ENCODE measurements at places on chromosomes 3 and 15.

- no peak for DNase-seq
Measured at GRCh38 chr3:110711851-110712516, 359.6 kb upstream of the NECTIN3 start.

- no peak for DNase-seq
Measured at GRCh38 chr3:158101335-158102241, 4.6 kb downstream of the SHOX2 start.

DNA sequence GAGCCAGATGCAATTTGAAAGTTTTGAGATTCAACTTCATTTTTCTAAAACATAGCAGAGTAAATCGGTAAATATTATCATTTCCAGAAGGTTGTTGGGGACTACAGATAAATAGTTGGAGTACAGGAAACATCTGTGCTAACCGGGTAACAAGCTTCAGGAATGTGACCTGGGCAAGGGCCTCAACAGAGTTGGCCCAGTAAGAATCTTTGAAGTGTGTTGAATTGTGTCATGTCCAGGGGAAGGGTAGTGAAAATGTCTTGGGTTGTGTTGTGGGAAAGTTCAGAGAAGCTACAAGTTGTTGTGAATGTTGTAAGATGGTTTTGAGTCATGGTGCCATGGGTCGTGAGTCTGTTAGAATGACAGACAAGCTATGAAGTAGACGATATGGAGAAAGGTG, 35.7 kb downstream of the SQOR start:
- DNase-seq = no peak

- no peak for DNase-seq
Measured at GRCh38 chr3:10678796-10679376, 137.1 kb upstream of the SLC6A11 start.

DNA sequence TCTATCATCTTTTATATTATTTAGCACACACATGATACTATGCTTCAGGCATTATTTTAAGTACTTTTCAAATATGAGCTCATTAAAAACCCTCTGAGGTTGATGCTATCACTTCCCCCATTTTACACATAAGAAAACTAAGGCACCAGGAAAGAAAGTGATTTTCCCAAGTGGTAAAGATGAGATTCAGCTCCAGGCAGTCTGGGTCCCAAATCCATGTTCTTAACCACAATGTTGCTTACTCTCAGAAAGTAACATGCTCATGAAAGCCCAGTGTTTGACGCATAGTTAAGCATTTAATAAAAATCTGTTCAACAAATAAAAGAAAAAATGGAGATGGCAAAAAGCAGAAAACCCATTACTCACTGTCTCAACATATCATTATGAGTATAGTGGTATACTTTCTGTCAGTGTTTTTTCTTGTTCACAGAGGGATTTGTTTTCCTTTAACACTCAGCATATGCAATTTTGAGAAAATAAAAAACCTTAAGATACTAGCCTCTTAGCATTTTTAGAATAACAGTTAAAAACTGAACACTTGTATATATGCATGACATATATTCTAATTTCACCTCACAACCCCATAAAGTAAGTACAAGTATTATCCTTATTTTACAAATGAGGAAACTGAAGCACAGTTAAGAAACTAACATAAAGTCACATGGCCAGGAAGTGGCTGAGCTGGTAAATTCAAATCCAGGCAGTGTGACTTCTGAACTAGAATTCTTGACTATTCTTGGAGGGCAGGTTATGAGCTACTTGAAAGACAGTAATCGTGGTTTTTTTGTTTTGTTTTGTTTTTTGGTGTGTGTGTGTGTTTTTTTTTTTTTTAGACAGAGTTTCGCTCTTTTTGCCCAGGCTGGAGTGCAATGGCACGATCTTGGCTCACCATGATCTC, 10.4 kb downstream of the PEAK1 start:
- DNase-seq = no peak

- no peak for DNase-seq
Measured at GRCh38 chr3:111636366-111636885, 41.3 kb upstream of the ZBED2 start.

- peak; percentile 85 for DNase-seq
Measured at GRCh38 chr3:56988458-56989168, 71.9 kb upstream of the SPATA12 start.

DNA sequence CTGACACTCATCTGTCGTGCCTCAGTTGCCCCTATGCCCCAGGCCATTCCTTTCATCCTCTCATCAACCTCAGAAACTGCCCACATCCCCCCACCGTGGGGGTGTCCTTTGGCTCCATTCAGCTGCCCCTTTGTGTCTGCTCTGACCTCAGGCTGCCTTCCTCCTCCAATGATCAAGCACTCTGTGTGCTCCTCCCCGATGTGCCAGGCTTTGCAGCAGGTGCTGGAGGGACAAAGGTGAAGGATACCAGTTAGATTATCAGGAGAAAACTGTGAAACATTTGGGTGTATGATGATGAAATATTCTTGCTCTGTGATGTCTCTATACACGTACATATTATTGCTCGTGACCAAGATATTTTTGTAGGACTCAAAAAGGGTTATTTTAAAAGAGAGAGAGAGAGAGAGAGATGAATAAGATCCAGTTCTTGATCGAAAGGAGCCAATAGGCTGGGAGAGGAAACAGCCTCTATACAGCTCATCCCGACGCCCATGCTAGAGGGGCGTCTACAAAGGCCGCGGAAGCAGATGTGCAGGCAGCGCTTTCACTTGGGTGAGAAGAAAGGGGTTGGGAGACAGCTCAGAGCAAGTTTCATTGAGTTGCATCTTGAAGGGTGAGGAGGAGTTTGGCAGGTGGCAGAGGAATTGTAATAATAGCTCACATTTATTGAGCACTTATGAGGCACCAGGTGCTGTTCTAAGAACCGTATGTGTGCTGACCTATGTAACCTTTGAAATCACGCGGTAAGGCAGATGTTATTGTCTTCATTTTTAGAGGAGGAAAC, 28.3 kb upstream of the ADCY5 start:
- DNase-seq = no peak

GRCh38 chr15:80929689-80930088, 59.9 kb downstream of the MESD start:
- DNase-seq = no peak

DNA sequence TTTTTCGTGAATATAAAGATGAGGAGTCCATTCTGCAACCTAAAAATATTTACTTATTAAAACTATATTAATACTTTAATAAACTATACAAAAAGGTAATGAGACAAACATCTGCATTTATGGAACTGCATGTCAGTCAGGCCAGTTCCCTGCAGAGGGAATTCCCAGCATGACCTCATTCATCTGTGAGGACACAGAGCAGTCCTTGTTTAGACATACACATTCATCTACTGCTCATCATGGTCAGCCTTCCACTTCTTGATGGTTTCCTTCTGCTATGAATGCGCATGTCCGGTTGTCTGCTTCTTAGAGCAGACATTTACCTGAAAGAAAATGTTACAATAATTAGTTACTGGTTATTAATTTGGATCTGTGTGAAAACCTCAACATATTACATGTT, 3.3 kb upstream of the ACTR8 start:
- DNase-seq = no peak

DNA sequence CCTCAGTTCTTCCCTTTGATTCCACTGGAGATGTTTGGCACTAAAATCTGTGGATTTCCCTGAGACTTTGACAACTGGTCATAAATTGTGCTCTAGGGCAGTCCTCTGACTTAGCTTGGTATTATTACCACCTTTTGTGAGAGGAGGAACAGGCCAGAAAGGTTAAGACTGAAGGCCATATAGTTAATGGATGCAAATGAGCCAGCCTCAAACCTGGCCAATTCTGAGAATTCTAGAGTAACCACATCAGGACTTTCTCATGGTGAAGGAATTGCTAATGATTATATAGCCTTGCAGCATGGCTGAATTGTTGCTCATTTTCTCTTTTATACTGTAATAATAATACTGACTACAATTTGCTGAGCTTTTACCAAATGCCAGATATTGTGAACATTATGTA, 162.5 kb downstream of the CADPS start:
- no peak for DNase-seq

GRCh38 chr3:66035763-66036477, 2.8 kb downstream of the MAGI1 start:
- no peak for DNase-seq

- no peak for DNase-seq
Measured at GRCh38 chr3:190840146-190840545, 22.3 kb downstream of the GMNC start.

GRCh38 chr3:23701716-23702597, 103.8 kb upstream of the UBE2E1 start:
- peak; percentile 25 for DNase-seq

DNA sequence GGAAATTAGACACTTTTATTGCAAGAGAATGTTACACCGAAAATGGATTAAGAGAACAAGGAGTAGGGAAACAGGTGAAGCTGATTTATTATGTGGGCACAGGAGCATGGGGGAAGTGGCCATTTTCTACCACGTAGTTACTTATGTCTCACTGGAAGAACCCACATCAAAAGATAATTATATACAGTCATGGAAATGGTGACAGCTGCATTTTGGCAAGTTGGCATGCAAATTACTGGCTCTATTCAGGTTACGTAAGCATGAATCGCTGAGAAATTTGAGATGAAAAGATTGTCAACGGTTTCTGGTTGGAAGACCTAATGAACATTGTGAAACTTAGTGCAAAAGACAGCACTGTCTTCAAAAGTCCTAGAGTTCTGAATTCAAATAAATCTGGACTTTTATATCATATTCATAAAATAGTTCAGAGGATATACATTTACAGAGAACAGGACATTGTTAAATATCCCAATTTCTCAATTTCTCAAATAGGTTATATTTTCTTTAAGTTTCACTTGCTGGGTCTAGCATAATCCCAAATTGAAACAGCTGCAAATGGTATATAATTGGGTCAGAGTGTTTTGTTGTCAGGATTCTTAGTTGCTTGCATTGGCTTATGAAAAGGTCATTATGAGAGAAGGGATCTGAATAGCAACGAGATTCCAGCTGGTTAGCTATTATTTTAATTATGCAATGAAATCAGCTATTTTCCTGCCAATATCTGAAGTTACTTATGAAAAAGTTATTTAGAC, 567.8 kb downstream of the ZPLD1 start:
- DNase-seq = peak; percentile 25

DNA sequence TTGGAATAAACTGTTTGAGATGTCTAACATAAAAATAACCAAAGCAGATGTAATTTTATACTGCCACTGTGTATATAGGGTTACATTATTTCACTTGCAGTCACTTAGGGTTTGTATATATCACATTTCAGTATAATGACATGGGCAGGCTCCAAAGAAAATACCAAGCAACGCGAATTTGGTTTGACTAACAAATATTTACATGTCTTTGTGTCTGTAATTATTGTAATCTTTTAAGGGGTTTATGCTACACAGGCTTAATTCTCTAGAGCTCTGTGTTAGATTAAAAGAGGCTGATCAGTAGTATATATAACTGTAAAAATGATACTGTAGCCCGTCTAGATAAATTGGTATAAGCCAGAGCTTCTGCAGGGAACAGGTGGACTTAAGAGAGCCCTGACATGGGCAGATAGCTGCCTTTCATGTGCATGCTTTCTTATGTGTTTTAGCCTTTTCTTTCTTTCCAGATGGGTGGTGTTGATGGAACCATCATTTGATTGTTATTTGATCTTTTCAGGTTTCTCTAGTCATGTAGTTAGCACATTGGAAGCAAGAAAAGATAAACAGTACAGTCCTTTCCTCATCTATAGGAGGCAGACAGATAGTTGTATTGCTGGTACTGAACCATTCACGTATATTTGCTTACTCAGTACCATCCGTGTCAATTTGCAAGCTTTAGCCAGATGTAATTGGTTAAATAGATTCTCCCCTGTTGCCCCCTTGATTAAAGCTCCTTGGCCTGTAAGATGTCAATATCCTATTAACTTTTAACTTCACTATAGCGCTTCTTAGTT, 86.1 kb downstream of the GALK2 start:
- no peak for DNase-seq

DNA sequence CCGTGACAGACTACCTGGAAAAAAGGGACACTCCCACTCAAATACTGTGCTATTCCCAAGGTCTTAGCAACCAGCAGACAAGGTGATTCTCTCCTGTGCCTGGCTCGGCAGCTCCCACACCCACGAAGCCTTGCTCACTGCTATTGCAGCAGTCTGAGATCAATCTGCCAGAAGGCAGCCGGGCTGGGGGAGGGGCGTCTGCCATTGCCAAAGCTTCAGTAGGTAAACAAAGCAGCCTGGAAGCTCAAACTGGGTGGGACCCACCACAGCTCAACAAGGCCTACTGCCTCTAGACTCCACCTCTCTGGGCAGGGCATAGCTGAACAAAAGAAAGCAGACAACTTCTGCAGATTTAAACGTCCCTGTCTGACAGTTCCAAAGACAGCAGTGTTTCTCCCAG, 128.4 kb upstream of the SETMAR start:
- no peak for DNase-seq

DNA sequence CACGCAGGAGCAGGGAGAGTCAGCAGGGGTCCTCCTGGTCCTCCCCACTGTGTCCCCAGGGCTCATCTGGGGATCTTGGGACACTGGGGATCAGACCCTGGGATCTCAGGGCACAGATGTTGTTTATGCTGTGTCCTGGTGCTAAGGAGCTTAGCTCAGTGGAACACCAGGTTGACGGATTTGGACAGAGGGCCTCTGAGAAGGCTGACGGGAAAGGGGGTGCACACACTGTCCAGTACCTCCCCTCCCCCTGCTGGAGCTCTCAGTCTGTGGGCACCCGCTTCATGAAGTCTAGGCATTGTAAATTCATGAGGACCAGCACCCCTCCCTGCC, 21.9 kb upstream of the SEMA3F start:
- DNase-seq = no peak

GRCh38 chr3:168579010-168579409, 483.3 kb upstream of the GOLIM4 start:
- DNase-seq = no peak

DNA sequence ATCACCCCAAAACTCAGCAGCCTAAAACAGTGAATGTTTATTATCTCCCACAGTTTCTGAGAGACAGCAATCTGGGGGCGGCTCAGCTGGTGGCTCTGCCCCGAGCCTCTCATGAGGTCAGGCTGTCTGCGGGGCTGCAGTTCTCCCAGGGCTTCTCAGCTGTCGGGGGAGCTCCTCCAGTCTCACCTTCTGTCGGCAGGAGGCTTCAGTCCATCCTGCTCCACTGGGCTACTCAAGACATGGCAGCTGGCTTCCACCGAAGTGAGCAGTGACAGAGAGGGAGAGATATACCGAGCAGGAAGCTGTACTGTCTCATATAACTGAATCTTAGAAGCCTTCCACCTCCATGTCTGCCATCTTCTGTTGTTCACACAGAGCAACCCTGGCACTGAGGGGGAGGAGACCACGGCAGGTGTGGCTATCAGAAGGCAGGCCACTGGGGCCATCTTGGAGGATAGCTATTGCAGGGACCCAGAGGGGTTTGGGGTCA, 72.8 kb upstream of the ITGA11 start:
- DNase-seq = no peak

- no peak for DNase-seq
Measured at GRCh38 chr3:137809509-137809908, 45.4 kb downstream of the SOX14 start.

Measured in right hindlimb (tissue), 1 donor.